NT2/D1 (cell line): ENCODE measurements at places on chromosomes 7 and 10.

DNA sequence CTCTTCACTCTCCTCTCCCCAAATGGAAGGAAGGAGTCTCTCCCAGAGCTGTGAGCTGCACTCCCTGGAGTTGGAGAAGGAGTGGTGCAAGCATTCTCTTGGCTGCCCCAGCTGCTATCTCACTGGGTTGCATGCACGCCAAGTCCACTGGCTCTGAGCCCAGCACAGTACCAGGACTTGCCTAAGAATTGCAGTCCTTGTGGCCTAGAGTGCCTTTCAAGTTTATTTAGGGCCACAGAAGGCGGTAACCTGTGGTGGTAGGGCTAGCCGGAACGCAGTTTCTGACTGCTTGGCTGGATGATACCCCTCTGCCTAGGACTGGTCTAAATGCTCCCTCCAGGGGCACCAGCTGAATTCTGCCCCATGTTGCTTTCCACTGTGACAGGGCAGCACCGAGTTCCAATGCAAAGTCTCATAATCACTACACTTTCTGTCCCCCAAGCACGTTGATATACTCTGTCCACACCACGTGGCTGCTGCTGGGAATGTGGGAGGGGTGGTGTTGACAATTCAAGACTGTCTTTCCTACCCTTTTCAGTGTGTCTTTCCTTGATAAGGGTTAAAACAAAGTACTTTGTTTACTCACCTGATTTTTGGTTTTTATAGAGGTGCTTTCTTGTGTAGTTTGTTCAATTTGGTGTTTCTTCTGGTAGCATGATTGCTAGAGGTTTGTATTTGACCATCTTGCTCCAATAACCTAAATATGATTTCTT, 57.0 kb downstream of the PHTF2 start:
- no peak for DNase-seq

- no peak for DNase-seq
Measured at GRCh38 chr7:68671671-68672070, 926.6 kb upstream of the AUTS2 start.

GRCh38 chr10:47287365-47287802, 12.6 kb upstream of the GDF10 start:
- no peak for DNase-seq

GRCh38 chr10:114801411-114801813, 20.2 kb upstream of the FHIP2A start:
- no peak for DNase-seq

- no peak for DNase-seq
Measured at GRCh38 chr10:121812031-121812430, 115.8 kb downstream of the ATE1 start.

GRCh38 chr7:17690030-17690429, 250.3 kb downstream of the SNX13 start:
- DNase-seq: no peak

GRCh38 chr7:156034397-156034796, 222.1 kb upstream of the SHH start:
- no peak for DNase-seq

GRCh38 chr7:117718116-117718835, 155.0 kb downstream of the CTTNBP2 start:
- no peak for DNase-seq

- DNase-seq: no peak
Measured at GRCh38 chr7:55140941-55141278, 122.1 kb downstream of the EGFR start.

- no peak for DNase-seq
Measured at GRCh38 chr7:131109759-131110296, 217.8 kb upstream of the MKLN1 start.

DNA sequence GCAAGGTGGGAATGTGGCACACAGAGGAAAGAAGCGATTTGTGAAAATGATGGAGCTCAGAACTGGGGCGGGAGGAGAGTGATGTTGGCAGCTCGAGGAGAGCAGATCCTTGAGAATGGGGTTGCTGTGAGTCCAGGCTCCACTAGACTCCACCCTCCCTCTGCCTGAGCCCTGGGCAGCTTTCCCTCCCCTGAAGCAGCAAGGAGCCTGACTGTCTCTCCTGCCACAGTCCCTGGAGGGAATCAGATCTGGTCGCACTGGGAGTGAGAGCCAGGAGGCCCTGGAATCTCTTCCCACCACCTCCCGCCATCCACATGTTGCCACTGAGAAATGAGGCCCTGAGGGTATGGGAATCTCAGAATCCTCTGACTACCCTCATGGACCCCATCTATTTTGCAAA, 362.7 kb downstream of the PLXNA4 start:
- DNase-seq: no peak

DNA sequence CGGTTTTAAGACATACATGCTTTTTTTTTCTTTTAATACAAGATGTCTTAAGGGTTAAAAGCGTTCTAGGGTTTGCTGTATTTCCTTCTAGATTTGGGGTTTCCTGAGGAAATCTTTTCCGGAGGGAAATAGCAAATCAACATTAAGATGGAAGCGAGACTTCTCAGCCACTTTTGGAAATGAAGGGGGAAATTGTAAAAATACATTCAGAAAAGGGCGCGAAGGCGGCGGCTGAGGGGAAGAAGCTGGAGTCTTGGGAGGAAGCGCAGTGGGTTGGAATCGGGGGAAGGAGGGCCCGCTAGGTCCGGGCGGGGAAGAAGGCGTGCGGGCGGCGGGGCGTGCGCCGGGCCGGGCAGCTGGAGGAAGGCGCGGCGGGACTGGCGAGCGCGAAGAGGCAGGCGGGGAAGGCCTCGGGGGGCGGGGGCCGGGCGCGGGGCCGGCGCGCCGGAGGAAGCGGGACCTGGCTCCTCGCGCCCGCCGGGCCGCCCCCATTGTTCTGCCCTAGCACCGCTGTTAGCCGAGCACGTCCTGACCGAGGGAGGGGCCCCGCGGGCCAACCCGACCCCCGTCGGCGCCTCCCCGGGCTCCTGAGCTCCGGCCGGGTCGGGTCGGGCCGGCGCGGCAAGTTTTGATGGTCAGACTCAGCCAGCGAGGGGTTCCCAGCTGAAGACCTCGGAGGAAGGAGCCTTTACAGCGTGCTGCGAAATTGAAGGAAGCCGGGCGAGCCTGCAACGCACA, 1.5 kb upstream of the SKIDA1 start:
- DNase-seq: no peak

DNA sequence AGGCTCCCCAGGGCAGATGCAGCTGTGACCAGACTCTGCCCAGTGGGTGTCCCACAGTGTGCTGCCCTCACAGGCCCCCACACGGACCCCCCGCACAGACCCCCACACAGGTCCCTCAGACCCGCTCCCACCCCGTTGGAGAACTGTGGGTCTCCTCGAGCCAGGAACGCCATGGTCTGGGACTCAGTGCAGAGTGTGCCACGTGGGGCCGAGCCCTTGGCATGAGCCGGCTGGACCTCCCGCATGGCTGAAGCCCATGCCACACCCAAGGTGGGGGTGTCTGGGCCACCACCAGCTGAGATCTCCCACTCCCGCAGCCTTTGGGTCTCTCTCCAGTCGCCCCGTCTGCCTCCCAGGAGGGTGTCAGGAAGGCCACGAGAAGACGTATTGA, 34.3 kb downstream of the JAKMIP3 start:
- DNase-seq: no peak

- DNase-seq: no peak
Measured at GRCh38 chr10:88901206-88901983, 21.4 kb downstream of the STAMBPL1 start.

DNA sequence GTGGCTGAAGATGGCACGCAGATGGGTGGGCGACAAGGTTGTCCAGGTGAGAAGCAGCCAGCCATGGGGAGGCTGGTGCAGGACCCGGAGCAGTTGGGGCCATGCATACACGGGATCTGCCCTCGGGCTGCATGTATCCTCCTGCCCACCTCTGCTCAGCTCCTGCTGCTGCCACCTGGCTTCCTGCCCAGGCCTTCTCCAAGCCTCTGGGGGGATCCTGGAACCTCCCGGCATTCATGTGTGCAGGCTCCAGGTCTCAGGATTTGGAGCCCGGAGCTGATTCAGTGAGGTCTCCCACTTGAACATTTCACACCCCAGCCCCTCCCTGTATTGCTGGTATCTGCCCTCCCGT, 27.0 kb downstream of the PDGFA start:
- DNase-seq: no peak

- no peak for DNase-seq
Measured at GRCh38 chr10:61187601-61188000, 243.6 kb upstream of the RHOBTB1 start.

GRCh38 chr7:50262916-50263690, 41.4 kb upstream of the IKZF1 start:
- no peak for DNase-seq

DNA sequence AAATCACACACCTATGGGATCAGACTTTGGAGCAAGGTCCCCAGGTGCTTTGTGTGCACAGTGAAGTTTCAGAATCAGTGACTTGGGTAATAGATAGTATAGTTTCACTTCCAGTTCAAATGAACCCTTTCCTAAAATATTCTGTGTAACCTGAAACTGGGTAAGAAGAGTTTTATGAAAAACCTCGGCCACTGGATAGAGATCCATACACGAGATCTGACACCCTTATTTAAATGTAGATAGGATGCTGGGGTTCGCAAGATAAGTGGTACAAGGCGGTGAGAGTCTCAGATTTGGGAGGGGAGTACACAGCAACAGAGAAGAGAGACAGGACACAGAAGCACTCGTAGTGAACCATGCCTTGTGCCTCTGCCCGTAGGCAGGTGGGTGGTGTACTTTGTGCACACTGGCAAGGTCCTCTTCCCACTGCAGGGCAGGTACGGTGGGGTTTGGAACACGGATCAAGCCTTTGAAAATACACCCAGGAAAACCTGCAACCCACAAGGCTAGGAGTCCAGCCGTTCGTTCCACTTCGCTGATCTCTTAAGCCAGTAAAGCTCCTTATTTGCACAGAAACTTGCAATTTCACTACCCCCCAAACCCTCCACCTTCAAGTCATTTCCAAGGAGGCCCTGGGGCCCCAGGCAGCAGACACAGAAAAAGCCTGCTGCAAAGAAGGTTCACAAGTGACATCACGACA, 162.8 kb downstream of the USP6NL start:
- no peak for DNase-seq

- DNase-seq: no peak
Measured at GRCh38 chr7:39565538-39565937, 666 bp upstream of the YAE1 start.

DNA sequence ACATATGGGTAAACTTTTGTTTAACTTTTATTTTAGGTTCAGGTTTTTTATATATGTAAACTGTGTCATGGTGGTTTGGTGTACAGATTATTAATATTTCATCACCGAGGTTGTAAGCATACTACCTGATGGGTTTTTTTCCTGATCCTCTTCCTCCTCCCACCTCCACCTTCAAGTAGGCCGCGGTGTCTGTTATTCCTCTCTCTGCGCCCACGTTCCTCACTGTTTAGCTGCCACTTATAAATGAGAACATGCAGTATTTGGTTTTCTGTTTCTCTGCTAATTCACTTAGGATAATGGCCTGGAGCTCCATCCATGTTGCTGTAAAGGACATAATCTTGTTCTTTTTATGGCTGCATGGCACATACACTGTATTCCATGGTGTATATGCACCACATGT, 1000.0 kb upstream of the CELF2 start:
- DNase-seq: no peak

DNA sequence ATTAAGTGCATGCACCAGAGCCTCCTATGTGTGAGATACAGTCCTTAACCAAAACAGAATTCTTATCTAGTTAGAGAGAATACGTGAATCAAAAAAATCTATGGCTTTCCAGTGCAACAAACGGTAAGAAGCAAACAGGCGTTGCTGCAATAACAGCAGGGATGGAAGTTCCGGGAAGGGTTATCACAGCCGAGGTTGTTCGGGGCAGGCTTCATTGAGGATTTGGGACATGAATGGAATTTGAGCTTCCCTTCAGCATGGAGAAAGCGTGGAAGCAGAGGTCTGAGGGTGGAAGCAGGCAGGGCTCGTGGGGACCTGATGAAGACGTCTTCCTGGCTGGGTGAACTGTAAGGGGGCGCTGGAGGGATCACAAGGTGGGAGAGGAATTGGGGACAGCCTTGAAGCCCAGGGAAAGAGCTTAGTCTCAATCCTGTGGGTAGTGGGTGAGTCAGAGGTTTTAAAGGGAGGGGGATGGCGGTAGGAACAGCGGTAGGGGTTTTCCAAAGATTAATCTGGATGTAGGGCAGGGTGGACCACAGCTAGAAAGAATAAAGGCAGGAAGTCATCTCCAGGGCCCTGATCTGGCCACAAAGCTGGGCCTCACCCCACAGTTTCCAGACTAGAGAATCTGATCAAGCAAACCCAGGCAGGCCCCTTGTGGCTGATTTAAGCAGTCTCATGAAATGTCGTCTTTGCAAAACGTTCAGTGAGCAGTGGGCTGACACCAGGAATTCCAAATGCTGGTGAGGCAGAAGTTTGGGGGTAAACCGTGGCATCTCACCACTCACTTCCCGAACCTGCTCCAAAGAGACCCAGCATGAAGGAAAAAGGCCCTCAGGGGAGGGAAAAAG, 65.1 kb downstream of the CALML3 start:
- DNase-seq: no peak

- DNase-seq: no peak
Measured at GRCh38 chr10:28633750-28634149, 43.6 kb upstream of the BAMBI start.

DNA sequence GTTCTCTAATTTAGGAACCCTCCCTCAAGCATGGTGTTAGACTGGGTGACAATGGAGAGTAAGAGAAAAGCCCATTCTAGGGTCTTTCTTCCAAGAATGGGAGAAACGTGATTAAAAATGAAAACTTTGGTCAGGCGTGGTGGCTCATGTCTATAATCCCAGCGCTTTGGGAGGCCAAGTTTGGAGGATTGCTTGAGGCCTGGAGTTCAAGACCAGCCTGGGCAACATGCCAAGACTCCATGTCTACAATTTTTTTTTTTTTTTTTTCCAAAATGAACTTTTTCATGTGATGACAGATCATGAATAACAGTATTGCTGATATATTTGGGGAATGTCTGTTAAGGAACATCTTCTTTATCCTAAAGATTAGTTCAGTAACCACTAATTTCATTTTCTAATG, 194.6 kb downstream of the MLLT10 start:
- no peak for DNase-seq

DNA sequence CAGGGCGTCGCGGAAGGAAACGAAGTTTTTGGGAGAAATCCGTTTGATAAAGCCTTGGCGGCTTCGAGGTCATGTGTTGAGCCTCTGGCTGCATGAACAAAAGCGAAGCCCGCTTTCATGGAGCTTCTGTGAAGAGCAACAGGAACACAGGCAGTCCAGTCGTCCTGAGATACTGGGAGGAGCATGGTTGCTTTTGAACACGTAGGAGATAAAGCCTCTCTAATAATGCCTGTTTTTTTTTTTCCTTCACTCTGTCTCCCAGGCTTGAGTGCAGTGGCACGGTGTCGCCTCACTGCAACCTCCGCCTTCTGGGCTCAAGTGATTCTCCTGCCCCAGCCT, 473 bp upstream of the ZNF32 start:
- no peak for DNase-seq

GRCh38 chr10:67772894-67773511, 65.0 kb downstream of the DNAJC12 start:
- DNase-seq: no peak

- no peak for DNase-seq
Measured at GRCh38 chr10:124601431-124602120, 140.0 kb downstream of the LHPP start.

GRCh38 chr10:131885391-131886165, 15.2 kb upstream of the PPP2R2D start:
- DNase-seq: peak; percentile 33
